GOT3 (cell line): ENCODE measurements at places on chromosomes 4 and X.
A peak's percentile ranks its signal among the peaks of the same experiment; 100 is the strongest.

DNA sequence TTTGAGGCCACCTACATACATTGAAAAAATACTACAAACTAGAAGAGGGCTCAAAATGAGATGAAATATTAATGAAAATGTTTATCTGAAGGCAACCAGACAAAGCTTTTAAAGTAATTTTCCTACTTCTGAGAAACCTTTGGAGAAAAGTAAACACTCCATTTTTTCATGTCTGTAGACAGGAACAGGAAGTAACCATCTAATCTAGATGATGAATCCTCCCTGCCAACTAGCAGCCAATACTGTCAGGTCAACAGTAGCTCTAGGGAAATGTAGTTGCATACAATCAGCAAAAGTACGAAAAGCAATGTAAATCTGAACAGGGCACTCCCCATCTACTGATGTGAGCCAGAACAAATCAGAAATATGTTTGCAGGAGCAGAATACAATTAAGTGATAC is 49.0 kb downstream of the AMMECR1 start:
- no peak for DNase-seq

DNA sequence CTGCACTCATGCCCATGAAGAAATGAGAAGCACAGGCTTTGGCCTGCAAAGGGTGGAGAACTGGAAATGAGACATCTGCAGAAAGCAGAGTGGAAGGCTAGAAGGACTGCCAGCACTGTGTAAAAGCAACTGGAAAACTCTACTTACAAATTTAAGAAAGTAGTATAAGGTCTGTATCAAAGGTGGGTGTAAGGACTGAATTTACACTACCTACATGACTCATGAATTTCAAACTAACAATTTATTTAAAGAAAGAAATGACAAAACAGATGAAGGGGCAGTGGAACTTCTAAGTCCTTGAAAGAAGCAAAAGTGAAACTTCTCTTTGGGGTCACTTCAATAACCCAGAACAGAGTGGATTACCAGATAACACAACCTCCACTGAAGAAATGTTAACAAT is 71.2 kb downstream of the SLC10A7 start:
- no peak for DNase-seq

DNA sequence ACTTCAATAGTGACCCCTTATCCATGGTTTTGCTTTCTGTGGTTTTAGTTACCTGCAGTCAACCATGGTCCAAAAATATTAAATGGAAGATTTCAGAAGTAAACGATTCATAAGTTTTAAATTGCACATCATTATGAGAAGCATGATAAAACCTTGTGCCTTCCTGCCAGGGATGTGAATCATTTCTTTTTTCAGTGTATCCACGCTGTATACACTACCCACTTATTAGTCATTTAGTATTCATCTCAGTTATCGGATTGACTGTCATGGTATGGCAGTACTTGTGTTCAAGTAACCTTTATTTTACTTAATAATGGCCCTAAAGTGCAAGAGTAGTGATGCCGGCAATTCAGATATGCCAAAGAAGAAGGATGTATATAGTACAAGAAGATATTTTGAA is 37.7 kb upstream of the TASL start:
- DNase-seq: no peak

GRCh38 chrX:112759966-112760365 is 80.2 kb upstream of the LHFPL1 start:
- no peak for DNase-seq

DNA sequence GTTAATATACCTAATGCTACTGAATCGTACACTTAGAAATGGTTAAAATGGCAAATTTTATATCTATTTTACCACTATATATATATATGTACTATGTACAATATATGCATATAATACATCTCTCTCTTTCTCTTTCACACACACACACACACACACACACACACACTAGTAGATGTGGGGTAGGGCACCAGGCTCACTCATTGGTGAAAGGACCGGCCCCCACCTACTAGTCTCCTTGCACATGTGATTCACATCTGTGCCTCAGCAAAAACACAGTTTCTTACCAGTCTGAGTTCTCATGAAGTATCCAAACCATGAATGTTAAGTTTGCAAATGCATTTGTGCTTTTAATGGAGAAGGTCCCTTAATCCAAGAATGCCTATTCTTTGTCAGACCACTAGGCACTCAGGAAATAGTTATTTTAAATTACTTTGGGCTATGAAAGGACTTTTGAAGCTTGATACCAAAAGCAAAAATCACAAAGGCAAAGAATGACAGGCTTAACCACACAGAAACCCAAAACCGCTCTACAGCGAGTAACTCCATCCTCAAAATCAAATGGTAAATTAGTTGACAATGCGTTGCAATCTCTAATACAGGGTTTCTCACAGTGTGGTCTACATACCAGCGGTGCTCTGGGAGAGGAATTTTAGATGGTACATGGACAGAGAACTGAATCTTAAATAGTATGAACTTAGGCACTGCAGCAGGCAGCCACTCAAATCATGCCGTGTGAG is 5.8 kb downstream of the TSC22D3 start:
- DNase-seq: no peak

DNA sequence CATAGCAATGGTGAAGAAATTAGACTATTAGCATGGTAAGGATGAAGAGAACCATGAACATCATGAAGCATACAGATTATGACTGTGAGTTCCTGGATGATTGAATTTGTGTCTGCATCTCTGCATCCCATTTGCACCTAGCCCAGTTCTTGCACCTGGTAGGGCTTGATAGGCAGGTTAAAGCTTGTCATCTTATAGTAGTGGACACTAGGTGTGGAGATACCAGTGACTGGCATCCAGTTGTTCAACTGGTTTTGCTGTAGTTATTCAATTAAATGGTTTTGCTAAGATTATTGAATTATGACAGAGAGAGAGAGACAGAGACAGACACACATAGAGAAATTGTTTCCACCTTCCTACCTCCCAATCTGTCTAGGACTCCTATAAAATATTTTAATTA is 5.0 kb downstream of the ADH7 start:
- DNase-seq: no peak

DNA sequence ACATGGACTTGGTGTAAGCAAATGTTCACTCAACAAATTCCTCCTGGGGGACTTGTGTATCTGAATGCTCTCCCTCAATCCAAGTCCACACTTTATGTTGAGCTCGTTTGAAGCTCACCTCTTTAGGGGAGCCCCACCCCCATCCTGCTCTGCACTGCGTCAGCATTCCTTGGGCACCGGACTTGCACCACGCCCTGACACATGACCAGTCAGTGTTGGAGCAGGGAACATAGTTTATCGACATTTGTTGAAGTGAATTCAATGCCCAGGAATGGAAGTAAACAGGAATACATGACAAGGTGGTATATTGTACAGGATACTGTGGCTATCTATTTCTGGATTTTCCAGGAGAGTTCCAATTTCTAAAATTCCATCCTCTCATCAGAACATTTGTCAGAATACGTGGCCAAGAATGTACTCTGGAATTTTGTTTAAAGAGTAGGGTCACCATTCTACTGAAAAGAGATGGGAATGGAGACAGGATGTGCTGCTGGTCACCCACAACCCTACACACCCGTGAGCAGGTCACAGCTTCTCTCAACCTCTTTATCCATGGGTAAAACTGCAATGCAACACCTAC is 60.0 kb upstream of the LNX1 start:
- DNase-seq: no peak

DNA sequence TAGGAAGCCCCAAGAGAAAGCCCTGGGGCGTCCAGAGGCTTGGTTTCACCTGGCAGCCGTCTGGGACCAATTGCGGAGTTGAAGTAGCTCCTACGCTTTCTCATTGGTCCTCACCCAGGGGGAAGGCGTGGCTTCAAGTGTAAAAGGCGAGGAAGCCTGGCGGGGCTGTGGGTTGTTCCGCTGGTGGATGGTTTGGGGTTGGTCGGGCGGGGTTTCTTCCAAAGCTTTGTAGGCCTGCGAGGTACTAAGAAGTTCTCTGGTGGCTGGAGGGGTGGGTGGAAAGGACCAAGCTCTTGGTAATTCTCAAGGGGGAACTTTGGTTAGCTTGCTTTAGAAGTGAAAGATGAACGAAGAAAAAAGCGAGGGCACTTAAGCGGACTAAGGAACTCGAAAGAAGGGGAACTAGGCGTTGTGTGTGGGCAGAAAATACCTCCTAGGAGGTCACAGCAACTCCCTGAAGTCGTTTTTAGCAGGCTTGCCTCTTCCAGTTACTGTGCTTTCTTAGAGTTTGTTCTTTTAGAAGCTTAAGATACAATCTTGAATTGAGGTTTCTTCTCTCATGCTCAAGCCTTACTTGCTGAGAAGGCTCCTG is 36.6 kb downstream of the CCNG2 start:
- DNase-seq: no peak

DNA sequence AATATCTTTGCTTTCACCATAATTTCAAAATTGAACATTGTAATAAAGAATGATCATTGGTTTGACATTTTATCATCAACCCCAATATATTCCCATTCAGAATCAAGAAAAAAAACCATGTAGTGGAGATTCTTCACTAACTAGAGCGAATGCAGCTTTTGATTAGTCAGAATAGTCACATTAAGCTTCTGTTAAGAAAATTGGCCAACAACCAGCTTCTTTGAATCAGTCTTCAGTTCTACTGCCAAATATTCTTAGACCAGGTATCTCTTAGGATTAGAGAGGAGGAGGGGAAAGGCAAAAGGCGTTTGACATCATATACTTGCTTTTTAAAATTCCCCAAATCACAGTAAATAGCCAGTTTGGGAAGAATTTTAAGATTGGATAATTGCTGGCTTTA is 22.2 kb upstream of the TBC1D8B start:
- no peak for DNase-seq

DNA sequence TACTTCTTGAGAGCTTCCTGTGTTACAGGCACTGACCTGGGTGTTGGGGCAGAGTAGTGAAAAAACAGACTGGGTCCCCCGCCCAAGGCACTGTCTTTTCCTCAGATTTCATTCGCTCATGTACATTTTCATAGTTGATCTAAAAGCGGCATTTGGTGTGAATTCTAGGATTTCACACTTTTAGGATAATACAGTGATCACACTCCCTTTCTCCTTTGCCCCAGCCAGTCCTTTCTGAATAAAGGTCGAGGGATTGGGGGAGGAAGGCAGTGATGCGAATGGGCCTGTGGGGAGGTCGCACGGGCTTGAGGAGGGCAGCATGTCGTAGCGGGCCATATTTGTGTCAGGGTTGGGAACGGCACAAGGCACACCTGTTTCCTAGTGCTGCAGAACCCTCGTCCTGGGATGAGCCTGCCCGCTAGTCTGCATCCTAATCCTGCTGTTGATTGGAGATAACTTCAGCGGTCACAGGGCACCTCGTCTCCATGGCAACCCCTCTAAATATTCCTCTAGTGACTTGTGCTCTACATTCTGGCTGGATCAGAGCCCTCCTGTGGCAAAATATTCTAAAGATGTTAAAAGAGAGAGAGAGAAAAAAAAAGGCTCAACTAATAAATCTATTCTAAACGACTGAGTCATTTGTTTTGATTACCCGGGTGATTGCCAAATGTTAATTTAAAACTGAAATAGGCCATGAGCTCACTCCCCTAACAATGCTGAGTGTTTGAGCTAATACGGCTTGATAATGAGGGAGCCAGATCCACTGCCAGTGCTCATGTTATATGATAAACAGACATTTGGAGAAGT is 21.8 kb downstream of the FHL1 start:
- DNase-seq: peak; percentile 11

- DNase-seq: no peak
These were observed 1.8 kb downstream of the L1CAM start for GRCh38 chrX:153884136-153884535.

DNA sequence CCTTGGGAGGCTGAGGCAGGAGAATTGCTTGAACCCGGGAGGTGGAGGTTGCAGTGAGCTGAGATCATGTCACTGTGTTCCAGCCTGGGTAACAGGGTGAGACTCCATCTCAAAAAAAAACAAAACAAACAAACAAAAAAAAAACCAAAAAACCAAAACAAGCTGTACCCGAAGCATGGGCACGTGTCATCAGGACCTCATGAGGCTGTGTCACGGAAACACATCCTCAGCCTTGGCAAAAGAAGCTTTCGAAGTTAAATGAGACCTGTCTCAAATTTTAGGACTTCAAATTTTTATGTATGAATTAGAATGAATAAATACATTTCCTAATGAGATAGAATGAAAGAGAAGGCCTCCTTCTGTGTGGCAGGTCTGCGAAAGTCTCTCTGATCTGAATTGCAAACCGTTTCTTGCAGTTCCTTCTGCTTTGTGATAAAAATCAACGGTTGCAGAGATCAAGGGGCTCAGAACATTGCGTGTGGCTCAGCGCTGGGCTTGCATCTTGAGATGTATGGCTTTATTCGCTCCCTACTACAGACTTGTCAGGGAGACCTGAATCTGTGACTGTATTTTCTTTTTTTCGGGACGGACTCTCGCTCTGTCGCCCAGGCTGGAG is 19.5 kb upstream of the CRLF2 start:
- no peak for DNase-seq

GRCh38 chrX:78476701-78477100 is 149.3 kb upstream of the CYSLTR1 start:
- no peak for DNase-seq

GRCh38 chrX:123422875-123423274 is 238.8 kb downstream of the GRIA3 start:
- DNase-seq: no peak

GRCh38 chr4:93529692-93530372 is 298.7 kb upstream of the ATOH1 start:
- DNase-seq: no peak

DNA sequence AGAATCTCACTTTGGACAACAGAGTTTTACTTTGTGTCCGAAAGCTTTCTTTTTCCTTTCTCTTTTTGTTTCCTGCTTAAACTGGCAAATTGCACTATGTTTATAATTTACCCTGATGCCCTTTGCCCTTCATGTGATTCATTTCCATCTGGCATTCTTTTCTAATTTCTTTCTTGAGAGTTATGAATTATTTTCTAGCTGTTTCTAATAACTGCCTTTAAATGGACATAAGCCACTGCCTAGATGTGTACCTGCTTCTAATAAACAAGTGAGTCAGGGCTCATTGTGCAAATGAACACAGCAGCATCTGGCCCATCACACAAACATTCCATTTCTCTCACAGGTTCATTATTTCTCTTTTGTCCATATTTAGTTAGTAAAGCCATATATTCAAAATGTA is 242.3 kb upstream of the GPRIN3 start:
- no peak for DNase-seq

- no peak for DNase-seq
These were observed 62.1 kb downstream of the GPC4 start for GRCh38 chrX:133353233-133353632.

- DNase-seq: no peak
These were observed 841 bp downstream of the ACOT9 start for GRCh38 chrX:23742174-23742696.

DNA sequence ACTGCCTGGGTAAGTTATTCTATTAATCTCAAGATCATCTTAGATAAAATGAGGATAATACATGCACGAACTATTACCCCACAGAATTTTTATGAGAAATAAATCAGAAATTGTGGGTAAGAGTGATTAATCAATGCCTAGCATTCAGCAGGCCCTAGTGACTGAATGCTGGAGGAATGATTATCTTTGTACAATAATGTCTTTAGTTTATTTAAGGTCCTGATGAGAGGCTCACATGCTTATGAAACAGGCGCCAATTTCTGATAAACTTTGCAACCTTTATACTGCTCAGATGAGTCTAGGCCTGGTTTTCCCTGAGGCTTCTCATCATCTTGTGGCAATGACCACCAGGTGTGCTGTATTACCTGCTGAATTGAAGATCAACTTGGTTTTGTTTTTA is 27.8 kb upstream of the BMP2K start:
- no peak for DNase-seq

GRCh38 chr4:43112139-43112538 is 219.6 kb downstream of the GRXCR1 start:
- no peak for DNase-seq
